ENCODE measurements at places on chromosomes 16 and 17.

DNA sequence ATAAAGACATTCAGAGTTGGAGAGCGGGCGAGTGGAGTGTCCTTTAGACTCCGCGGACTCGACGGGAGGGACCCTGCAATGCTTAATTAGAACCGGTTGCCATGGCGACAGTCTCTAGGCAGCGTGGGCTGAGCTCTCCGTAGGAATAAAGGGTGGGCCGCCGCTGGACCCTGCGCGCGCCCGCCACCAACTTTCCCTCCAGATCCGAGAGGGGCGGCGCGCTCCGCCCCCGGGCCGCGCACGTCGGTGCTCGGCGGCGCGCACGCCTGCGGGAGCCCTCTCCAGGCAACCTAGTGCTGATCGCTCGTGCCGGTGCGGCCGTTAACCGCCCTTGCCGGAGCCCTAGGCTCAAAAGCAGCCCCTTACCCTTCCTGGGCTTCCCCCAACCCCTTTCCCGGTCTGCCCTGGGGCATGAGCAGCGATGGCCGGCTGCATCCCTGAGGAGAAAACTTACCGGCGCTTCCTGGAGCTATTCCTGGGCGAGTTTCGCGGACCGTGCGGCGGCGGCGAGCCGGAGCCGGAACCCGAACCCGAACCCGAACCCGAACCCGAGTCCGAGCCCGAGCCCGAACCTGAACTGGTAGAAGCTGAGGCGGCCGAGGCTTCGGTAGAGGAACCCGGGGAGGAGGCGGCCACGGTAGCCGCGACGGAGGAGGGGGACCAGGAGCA, at the start of gene PPM1E:
TSS of gene PPM1E (plus strand) at position 278 of the 669 bp plus-strand sequence.
- peak; percentile 34 for DNase-seq

GRCh38 chr17:30176855-30177254, 58.6 kb downstream of the SLC6A4 start:
- DNase-seq: no peak

DNA sequence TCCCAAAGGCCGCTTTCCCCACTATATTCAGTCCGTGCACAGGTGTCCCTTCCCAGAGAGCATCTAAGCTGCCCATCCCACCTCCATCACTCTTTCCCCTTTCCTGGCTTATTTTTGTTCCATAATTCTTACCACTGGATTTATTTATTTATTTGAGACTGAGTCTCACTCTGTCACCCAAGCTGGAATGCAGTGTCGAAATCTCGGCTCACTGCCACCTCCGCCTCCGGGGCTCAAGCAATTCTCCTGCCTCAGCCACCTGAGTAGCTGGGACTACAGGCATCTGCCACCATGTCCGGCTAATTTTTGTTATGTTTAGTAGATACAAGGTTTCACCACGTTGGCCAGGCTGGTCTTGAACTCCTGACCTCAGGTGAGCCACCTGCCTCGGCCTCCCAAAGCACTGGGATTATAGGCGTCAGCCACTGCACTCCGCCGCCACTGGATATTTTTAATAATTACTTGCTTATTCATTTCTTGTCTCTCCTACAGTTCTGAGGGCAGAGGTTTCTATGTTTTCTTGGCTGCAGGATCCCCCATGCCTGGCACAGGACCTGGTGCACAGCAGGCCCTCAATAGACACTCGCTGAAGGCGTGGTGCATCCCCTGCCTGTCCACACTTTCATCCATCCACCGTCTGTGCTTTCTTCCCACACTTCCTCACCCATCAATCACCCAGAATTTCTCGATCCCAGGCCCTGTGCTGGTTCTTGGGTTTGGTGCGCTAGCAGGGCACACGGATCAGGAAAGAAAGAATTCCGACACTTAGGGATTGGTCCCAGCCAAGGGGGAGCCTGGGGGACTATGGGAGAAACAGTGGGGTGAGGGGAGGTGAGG, 9.9 kb upstream of the ADGRG1 start:
- DNase-seq: no peak

- DNase-seq: no peak
Measured at GRCh38 chr17:71748872-71749271, 371.9 kb upstream of the SOX9 start.

DNA sequence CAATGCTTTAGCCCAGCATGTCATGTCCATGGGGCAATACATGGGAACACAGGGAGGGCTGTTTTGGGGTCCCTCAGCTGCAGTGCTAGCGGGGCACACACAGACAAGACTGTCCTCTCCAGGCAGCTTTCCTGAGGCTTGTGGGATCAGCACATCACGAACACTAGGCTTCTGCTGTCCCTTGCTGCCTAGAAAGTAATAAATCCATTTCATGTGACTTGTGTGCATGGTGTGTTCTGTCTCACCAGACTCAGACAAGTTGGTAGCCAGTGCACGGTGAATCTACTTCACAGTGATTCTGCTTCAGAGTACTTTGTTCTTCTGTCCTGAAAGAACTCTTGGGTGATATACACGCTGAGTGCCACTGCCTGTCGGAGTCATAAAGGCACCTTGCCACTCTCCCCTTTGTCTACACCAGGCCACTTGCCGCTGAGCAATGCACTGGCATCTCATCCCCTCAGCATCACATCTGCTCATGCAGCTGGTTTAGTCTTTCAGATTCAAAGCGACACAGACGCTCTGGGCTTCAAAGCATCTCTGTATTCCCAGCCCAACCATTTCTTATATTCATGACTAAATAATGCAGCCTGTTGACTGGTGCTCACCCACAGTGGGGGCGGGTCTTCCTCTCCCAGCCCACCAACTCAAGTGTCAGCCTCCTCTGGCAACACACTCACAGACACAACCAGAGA, 95.2 kb upstream of the COX10 start:
- DNase-seq: no peak

DNA sequence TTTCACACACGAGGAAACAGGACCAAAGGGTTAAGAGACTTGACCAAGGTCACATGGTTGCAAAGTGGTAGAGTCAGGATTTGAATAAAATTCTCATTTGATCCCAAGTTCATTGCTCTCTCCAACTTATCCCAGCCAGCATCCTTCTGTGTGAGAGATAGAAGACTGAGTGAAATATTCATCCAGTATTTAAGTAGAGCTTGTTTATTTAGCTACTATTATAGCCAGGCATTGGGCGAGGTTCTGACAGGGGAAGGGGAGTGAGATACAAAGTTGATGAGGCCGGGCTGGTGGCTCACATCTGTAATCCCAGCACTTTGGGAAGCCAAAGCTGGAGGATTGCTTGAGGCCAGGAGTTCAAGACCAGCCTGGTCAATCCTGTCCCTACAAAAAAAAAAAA, 4.4 kb downstream of the ITGAL start:
- DNase-seq: no peak

Data from stimulated activated naive B cell treated with anti-CD40 and anti-IgM and Interleukin-4, amounts not matched to agents 10 μg/mL and 1 μg/mL and 100 μg/mL, for 72 hours (primary cell).